ENCODE measurements at places on chromosomes 12 and 14.

DNA sequence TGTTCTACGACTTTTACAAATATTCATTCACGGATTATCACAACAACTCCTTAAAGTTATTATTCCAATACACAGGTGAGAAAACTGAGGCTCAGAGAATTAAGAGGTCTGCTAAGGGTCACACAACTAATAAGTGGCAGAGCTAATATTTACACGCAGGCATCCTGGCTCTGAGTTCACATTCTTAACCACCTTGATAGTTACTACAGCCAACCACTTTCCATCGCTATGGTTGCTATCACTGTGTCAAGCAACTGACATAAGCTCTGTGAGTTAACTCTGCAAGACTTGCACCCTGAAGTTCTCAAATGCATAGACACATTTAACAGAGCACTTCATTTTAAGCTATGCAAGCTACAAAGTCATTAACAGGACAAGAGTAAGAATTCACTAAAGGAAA is 3.7 kb downstream of the GLT8D2 start:
- DNase-seq = no peak

DNA sequence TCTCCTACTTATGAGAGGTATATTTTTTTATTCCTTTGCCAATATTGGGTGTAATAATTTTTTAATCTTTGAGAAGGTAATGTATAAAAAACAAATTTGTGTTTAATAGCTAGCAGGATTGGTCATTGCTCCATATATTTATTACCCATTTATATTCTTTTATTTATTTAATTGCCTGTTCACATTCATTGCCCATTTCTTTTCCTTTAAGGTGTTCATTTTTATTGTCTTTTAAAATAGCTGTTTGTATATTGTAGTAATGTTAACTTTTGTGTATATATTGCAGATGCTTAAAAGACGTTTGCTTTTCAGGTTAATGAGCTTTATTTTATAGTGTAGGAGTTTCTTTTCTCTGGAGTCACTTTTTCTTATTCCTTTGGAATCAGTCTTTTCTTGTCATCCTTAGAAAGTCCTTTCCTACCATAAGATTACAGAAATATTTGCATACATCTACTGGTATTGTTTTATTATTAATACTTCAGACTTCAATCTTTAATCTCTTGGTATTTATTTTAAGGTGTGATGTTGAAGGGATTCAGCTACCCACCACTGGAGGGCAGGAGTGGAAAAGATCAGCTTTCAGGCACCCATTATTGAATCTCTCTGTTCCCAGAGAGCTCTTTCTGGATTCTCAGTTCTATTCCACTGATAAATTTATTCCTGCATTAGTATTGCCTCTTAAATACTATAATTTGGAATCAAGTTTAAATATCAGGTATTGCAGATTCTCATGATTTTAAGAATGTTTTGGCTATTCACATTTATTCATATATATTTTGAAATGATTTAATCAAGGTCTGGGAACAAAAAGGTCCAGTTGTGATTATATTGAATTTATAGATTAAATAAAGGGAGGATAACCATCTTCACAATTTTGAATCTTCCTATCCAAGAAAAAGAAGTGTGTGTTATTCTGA is 17.3 kb downstream of the PPM1A start:
- no peak for DNase-seq

GRCh38 chr14:77822741-77823140 is 22.8 kb downstream of the ADCK1 start:
- no peak for DNase-seq

DNA sequence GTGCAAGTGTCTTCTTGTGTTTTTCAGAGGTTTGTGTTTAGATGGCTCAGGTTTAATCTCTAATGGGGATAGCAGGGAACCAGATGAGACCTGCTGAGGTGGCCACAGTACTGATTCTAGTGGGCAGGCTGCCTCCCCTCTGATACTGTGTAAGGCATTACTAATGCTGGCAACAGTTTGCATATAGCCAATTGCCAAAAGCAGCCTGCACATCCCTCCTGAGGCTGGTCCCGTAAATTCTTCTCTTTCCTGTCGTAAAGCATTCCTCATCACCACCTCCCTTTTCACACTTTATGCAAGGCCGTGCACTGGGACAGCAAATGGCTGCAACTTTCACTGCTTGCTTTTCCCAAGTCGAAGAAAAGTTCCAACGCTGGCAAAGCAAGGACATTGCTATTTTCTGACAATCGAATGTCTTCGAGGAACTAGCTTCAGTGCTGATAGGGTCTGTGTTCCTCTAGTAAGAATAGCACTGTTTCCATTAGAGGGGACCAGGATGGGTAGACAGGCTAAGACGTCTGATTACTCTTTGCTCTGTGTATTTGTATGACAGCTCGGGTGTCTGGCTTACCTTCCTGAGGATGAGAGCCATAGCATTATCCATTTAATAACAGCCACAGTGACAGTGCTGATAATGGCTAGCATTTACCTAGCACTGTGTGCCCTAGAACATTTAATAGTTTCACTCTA is 178.2 kb upstream of the HIF1A start:
- DNase-seq = no peak

DNA sequence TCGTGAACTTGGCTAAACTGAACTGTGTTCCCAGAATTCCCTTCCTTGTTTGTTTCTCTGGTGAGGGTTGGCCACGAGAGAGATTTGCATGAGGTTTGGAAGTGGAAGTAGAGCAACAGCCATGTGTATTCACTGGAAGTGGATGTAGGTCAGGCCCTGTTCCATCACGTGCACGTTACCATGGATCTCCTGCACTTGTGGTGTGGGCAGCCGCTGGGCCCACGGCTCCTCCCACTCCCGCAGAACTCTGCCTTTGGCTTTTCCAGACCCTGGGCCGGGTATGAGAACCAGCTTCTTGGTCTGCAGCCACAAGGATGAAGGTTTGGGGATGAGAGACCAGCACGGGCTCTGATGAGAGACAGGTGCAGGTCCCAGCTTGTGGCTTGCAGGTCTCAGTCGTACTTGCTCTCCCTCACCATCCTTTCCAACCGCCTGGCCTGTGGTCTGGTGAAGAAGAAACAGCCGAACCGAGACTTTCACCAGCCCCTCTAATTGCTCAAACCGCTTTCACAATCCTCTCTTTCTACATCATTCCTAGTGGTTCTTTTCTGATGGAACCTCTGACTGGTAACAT is 94.9 kb downstream of the DUSP16 start:
- no peak for DNase-seq

All from NCI-H1417 treated with DMSO at 0.1 percent for 48 hours (cell line).